Forelimb muscle (tissue), 1 donor: ENCODE measurements at places on chromosomes 6 and 20. TPM values are rescaled to one million over a fixed set of nuclear protein-coding genes. Genes with fewer than 3 reads are reported as not detected.

DNA sequence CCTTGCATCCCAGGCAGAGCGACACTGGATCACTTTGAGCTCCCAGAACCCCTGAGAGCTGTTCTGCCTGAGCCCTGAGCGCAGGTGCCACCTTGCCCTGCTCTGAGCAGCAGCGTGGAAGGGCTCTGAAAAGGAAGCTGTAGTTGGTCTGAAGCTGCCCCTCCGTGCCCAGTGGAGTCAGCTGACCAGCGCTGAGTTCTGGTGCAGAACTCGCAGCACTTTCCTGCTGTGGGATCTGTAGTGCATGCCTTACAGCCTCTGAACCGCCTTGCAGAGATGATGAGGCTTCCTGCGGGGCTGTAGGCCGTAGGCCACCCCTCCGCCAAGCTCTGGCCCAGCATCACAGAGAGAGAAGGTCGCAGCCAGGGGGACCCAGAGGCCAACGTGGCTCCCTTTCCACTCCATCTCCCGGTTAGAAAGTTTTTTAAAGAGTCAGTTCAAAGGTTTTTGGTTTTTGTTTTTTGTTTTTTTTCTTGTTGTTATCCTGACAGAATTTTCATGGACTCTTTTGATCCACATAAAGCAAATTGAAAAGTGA, 158.3 kb upstream of the CST7 start:
- no peak for DNase-seq

DNA sequence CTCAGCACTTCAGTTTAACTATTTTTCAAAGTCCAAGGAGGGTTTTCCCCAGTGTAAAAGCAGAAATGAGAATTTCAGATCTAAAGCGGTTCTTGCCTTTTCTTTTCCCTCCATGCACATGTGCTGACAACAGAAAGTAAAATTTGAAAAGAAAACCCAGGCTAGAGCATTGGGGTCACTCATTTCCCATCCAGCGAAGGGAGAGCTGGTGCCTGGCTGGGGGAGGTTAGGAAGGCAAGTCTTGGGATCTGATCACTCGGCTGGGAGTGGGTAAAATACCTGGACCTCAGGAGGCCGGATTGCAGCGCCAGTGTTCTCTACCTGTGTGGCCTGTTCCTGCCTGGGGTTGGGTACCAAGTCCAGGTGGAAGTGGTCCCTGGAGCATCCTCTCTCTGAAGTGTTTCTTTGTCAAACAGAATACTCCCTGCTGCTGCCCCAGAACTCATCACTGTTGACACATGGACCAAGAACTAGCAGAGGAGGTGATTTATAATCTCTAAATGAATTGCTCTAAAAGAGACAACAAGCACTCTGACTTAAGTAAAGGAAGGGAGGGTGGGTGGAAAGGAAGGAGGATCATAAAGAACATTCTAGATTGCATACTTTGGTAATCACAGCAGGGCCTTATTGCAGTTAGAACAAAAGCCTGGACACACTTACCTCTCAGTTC, 136.0 kb downstream of the MTHFD1L start:
- DNase-seq: no peak

DNA sequence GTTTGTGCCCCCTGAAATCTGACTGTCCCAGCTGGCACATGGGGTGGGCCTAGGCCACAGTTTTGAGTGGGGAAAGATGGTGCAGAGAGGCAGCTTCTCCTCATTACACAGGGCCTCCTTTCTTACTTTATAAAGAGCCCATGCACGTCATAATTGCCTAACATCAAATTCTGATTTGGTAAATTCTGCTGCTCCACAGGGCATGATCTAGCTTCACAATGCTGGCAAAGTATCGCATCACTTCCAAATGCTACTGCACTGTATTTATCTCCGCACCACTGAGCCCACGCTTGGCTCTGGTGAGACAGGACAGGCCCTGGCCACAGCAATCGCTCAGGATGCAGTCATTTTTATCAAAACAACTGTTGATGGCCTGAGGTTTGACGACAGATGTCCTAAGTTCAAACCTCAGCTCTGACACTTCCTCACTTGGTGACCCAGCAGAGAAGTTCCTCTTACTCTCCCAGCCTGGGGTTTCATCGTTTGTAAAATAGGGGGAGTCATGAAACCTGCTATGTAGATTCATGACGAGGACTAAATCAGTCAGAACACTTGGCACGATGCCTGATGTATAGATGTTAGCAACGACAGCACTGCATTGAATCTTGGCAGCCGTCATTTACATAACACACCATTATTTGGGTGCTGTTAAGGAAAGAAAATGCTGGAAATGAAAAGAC, 187.9 kb downstream of the TTLL2 start:
- no peak for DNase-seq

GRCh38 chr20:15708984-15709598, 864.2 kb downstream of the KIF16B start:
- no peak for DNase-seq

GRCh38 chr20:22353586-22353985, 230.8 kb downstream of the FOXA2 start:
- DNase-seq: no peak

GRCh38 chr6:29376003-29376402, 912 bp upstream of the OR12D3 start:
- no peak for DNase-seq

DNA sequence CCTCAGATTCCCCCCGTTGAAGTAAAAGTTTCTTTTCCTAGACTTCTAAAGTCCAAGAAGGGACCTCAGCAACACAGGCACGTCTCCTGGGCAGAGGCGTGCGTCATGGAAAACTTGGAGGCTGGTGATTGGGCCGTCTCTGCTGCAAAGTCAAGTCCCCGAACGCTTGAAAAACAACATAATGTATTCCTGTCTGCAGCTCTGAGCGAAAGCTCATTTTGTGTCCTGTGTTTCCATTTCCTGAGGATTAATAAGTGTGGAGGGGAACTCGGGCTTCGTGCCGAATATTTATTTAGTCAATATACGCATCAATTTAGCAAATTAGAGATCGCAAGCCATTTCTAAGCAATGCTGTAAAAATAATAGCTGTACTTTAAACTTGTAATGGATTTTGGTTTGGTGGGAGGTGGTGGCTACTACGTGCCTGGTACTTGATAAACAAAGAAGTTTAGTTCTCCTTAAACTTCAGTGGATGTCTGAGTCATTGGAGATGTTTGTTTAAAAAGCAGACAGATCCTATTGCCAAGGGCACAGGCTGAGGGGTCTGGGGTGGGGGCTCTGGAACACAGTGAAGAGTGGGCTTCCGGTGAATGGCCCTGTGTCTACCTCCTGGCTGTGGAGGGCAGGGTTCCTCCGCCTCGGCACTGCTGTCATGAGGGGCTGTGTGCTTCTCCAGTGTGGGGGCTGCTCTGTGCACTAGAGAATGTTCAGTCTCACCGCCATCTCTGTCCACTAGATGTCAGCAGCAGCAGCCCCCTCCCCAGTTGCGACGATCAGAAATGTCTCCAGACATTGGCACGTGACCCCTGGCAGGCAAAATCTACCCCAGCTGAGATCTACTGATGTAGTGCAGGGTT, 21.8 kb downstream of the PCK1 start:
- peak; percentile 63 for DNase-seq

GRCh38 chr6:49978332-49979226, 9.2 kb upstream of the DEFB113 start:
- DNase-seq: no peak

DNA sequence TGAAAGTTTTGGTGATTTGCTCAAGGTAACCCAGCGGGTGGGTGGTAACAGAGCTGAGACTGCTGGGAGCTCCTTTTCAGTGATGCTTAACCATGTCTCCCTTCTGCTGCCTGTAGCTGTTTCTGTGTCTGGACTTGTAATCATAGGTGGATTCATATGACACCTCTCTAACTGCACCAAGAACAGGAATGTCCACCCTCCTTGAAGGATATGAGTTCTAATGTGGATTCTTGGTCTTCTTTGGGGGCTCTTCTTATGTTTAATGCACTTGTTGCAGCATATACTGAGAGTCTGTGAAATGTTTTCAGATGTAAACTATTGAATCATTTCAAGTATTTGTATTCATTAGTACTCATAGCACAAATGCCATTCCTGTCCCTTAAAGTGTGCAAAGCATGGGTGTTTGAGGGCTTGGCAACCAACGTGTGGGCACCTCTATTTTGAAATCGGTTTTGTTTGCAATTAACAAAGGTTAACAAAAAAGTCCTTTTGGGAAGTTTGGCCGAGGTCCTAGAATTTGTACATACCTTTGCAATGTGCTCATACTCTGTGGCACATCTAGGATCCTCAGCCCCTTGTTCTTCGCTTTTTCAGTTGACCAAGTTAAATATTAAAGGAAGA, 138.0 kb downstream of the SOX4 start:
- no peak for DNase-seq

DNA sequence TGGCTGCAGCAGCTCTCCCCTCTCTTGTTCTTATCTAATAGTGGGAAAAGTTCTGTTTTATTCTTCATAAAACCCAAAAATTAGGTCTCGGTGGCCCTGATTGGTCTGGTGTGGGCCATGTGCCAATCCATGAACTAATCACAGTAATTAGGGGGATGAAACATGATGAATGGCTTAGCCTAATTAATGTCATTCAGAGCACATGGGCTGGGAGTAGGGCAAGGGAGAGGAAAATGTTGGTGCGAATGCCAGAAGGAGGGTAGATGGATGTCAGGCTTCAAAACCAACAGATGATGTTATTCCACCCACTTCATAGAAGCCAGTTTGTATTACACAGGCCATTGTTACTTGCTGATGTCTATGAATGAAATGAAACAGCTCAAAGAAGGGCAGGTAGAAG, 46.5 kb downstream of the PLEKHG1 start:
- DNase-seq: no peak

- DNase-seq: no peak
Observed at GRCh38 chr6:116012951-116013350, 47.7 kb downstream of the FRK start.

- DNase-seq: no peak
Observed at GRCh38 chr6:143516690-143517446, 5.3 kb upstream of the FUCA2 start.

DNA sequence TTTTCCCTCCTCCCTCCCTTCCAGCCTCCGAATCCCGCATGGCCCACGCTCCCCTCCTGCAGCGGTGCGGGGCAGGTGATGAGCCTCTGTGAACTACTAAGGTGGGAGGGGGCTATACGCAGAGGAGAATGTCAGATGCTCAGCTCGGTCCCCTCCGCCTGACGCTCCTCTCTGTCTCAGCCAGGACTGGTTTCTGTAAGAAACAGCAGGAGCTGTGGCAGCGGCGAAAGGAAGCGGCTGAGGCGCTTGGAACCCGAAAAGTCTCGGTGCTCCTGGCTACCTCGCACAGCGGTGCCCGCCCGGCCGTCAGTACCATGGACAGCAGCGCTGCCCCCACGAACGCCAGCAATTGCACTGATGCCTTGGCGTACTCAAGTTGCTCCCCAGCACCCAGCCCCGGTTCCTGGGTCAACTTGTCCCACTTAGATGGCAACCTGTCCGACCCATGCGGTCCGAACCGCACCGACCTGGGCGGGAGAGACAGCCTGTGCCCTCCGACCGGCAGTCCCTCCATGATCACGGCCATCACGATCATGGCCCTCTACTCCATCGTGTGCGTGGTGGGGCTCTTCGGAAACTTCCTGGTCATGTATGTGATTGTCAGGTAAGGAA, at the start of gene OPRM1:
Gene OPRM1 (plus strand): TSS at position 10 of the 612 bp plus-strand sequence. CDS start 305 bp downstream, at position 315.
- no peak for DNase-seq

- DNase-seq: no peak
Observed at GRCh38 chr20:5041433-5041832, 40.1 kb upstream of the SLC23A2 start.

GRCh38 chr20:37243076-37243936, 18.3 kb downstream of the GHRH start:
- no peak for DNase-seq

The GTF3C6 gene
- 70.6 TPM for polyA plus RNA-seq

The CSNK2A1 gene
- 107 TPM for polyA plus RNA-seq
